ENCODE measurements at places on chromosomes 11 and 22. TPM values are rescaled to one million over a fixed set of nuclear protein-coding genes. Genes with fewer than 3 reads are reported as not detected.

The SEPTIN5 gene
- polyA plus RNA-seq: 10.5 TPM

The OR10A2 gene
- polyA plus RNA-seq: 0.46 TPM

The DNAJB7 gene
- not detected for polyA plus RNA-seq

The ASPHD2 gene
- 16.1 TPM for polyA plus RNA-seq

The SLC5A12 gene
- polyA plus RNA-seq: not detected

The ARHGAP8 gene
- not detected for polyA plus RNA-seq

The STARD10 gene
- polyA plus RNA-seq: not detected
